ENCODE measurements at places on chromosomes 16 and 17.
A peak's percentile ranks its signal among the peaks of the same experiment; 100 is the strongest.

DNA sequence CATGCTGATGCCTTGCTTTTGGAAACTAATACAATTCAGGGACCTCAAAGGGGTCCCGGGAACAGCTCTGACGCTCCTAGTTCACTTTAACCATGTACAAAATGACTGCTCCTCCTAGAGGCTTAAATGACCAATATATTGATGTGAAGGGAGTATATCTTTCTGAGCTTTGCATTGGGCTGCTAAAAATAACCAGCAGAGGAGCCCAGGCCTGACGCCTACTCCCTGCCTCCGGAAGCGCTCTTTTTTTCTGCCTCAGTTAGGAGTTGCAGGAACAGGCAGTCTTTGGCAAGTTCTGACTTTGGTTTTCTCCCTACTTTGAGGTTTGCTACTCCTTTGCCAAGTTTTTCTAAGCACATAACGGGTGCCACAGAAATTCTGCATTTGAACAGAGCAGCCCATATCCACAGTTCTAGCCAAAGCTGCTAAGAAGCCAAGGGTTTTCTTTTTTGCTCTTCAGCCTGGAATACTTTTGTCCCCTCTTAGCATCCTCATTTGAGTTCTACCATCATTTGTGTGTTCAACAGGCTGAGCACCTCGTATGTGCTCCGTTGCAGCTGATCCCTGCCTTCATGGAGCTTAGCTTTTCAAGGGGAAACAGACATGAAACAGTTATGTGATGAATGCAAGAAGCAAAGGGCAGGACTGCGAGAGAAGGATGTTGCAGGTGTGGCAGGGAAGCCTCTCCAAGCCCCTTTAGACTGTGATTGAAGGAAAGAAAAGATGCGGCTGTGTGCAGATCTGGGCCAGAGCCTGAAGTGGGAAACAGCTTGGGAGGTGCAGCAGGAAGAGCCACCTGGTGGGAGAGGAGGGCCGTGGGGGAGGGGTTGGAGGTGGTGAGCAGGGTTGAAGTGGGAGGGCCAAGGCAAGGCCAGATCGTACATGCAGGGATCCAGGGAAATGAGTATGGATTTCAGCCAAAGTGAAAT is 2.8 kb upstream of the NAGPA start:
- no peak for DNase-seq

- DNase-seq: no peak
Observed at GRCh38 chr17:71921796-71922195, 199.0 kb upstream of the SOX9 start.

DNA sequence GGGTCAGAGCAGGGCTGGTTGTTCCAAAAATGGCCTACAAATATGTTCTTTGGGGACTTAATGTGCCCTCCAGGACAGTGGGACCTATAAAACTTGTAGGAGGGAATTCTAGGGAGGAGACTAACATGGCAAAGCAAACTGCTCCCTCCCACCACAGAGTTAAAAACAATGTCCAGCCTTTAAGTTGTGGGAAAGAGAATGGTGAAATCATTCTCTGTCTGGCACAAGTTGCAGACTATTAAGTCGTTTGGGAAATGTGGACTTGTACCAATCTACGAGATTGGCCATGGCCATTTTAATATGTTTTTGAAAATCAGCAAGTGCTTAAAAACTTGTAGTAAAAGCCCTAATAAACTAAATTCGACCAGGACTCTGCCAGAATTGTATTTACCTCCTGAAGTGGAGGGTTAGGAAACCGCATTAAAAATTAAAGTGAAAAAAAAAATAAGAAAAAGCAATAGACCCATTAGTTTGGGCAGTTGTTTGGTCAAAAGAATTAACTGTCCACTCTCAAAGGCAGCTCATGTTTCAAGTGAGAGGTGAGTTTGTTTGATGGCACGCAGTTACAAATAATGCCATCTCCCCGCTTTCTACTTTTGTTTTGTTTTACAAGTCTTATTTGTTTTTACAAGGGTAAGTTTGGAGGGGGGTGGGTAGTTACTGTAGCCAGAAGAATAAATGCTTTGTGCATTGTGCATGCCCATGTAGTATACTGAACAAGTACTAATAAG is 32.4 kb downstream of the ANKFN1 start:
- DNase-seq: no peak

- DNase-seq: no peak
Observed at GRCh38 chr16:59161679-59162078, 427.6 kb upstream of the GOT2 start.

GRCh38 chr17:7016418-7016817 is 4.0 kb downstream of the RNASEK start:
- no peak for DNase-seq

DNA sequence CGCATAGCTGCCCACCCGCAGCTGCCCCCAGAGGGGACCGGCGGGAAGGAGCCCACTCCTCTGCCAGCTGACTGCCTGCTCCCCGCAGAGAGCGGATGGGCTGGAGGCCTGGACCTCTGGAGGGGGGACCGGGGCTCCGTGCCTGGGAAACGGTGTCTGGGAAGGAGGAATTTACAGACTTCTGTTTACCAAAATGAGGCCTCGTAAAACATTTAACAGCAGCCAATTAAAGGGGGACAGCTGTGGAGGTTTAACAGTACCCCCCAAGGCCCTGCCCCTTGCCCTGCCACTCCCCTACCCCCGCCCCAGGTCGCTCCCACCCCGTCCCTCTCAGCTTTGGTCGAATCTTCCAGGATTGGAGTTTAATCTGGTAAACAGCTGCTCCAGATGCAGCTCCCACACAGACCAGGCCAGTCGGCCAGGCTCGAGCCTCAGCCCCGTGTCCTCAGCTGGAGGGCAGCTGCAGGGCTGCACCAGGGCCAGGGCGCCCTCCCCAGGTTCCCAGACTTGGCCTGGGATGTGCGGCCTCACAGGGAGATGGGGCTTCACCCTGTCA is 41.1 kb downstream of the BAHCC1 start:
- DNase-seq: no peak

DNA sequence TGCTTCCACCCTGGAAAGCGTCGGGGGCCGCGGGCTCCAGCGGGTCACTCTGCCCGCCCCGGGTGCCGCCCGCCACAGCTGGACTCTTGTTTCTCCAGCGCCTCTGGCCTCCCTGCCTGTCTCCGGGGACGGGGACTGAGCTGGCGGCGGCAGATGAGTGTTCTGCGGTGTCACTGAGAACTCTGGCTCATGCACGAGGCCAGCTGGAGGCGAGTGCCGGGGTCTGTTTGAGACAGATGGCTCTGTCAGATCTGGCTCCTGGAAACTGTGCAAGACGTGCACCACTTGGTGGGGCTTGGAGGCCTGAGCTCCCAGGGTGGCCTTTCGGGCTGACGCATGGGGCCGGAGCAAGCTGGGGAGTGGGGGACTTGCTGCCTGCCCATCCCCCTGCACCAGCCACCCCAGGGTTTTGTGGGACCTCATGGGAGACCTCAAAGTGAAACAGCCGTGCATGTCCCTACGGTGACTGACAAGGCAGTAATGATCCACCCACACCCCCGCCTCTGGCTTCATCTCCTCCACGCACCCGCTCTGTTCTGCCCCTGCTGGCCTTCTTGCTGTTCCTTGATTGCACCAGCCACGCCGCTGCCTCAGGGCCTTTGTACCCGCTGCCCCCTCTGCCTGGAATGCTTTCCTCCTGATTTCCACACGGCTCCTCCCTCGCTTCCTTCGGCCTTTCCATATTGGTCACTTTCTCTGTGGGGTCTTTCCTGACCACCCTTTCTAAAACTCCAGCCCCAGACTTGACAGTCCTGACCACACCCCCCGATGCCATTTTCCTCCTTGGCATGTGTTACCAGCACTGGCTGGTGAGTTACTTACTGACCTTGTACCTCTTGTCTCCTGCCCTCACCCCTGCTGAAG is 174.9 kb upstream of the CIBAR2 start:
- DNase-seq: no peak

GRCh38 chr17:55487695-55488432 is 23.4 kb downstream of the SMIM36 start:
- no peak for DNase-seq

DNA sequence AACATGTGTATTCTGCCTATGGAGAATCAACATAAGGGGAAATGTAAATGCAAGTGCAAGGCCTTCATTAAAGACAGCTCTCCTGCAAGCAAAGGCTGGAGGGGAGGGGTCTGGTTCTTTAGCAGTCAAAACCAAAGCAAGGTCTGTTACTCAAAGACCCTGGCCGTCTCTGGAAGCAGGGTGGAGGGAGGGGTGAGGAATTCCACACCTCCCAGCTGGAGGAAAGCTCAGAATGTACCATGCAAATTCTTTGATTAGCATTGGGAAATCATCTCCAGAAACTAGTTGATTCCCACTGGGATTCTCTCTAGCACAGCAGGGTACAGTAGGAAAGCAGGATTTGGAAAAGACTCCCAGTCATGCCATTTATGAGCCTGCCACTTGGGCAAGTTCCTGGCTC is 77.3 kb upstream of the ASIC2 start:
- DNase-seq: no peak

DNA sequence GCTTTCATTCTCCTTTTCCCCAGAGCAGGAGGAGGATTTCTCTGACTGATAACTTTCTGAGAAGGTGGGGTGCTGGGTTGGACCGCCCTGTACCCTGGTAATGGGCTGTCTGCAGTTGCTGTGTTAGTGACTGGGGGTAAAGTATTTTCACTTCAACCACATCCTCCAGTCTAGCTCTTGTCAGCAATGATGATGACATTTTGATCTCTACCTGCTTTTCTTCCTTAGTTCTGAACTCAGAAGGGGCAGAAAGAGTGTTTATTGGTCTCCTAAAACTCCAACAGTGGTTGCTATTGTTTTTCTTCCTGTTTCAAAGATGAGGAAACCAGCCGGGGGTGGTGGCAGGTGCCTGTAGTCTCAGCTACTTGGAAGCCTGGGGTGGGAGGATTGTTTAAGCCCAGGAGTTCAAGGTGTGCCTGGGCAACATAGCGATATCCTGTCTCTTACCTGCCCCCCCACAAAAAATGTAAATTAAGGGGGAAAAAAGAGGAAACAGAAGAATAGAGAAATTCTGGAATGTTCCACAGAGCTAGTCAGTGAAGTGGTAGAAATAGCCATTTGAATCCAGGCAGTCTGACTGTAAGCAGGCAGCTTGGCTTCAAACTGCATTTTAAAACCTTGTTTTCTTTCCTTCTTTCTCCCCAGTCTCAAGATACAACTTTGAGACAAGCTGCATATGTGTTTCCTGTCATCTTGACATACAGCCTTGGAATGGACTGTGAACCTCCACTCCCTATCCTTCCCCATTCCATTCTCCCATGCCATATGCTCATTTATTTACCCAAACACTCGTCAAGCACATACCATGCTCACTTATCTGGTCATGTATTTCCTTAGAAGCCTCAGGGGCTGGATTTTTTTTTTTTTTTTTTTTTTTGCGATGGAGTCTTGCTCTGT is 3.3 kb upstream of the N4BP1 start:
- DNase-seq: peak; percentile 65

DNA sequence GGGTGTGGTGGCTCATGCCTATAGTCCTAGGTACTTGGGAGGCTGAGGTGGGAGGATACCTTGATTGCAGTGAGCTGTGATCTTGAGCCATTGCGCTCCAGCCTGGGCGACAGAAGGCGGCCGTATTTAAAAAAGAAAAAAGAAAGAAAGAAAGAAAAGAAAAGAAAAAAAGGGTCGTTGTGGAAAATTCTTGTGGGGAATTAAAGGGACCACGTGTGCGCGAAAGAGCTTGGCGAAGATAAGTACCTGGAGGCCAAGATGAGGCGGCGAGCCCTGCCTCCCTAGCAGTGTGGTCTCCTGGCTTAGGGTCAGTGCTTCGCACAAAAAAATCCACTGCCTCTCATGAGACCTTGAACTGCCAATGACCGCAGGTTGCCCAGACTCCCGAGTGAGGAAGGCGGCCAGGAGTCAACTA is 728 bp upstream of the NMT1 start:
- no peak for DNase-seq

DNA sequence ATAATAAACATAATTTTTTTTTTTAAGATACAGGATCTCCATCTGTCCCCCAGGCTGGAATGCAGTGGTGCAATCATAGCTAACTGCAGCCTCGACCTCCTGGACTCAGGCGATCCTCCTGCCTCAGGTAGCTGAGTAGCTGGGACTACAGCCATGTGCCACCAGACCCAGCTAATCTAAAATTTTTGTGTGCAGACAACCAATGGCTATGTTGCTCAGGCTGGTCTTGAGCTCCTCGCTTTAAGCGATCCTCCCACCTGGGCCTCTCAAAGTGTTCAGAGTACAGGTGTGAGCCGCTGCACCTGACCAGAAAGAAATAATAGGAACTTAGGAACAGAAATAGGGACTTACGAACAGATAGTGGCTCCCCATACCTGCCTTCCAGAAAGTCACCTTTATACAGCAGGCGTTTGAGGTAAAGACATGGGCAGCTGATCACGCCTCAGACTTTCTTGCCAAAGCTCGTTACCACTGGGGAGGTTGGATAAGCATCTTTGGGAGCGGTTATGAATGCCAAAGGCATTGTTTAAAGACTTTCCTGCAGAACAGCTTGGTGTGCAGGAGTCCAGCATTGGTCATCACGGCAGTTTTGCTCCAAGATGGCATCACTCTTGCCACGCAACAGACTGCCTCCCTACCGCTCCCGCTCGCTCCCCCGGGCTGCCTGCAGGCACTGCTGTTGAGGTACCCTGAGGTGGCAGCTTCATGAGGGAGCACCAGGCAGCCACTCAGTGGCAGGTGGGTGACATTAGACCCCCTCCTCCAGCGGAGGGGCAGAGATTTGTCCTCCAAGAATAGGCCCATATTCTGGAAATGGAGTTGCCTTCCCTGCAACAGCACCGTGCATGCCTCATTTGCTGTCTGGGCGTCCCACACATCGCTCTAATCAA is 13.6 kb downstream of the COX4I1 start:
- no peak for DNase-seq

DNA sequence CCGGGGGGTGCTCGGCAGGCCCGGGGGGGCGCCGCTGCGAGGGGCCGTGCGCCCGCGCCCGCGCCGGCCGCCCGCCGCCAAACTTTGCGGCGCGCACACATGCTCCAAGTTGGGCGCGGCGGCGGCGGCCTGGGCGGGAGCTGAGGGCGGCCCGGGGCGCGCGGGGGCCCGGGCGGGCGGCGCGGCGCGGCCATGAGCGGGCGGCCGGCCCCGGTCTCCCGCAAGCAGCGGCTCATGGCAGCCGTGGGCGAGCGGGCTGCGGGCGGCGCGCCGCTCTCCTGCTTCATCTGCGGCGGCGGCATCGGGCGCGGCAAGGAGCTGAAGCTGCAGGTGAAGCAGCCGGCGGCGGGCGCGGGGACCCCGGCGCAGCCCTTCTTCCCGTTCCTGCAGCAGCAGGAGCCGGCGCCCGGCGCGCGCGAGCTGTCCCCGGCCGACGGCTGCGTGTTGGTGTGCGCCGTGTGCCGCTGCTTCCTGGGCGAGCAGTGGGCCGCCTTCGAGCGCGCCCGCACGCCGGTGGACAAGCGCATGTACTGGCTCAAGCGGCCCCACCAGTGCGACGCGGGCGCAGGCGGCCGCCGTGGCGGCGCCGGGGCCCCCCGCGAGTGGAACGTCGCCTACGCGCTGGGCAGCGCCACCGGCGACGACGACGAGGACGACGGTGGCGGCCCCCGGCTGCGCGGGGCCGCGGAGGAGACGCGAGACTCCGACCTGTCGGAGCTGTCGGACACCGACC is 57.2 kb upstream of the CIBAR2 start:
- DNase-seq: no peak
